ENCODE measurements at places on chromosomes 5 and 9. TPM values are rescaled to one million over a fixed set of nuclear protein-coding genes. Genes with fewer than 3 reads are reported as not detected.

Gene PCDHA12
- total RNA-seq = not detected

Gene GDNF
- total RNA-seq = 0.39 TPM

Gene AMBP
- total RNA-seq = not detected

Gene MRPL36
- 59.2 TPM for total RNA-seq

Gene PTAR1
- total RNA-seq = 65.7 TPM

Gene SGCD
- total RNA-seq = 1.6 TPM

Gene BNIP1
- total RNA-seq = 21.7 TPM

Gene RNF14
- 45.2 TPM for total RNA-seq

Gene DCTN3
- 76.8 TPM for total RNA-seq

Gene MCIDAS
- total RNA-seq = not detected

Gene CDH9
- total RNA-seq = not detected

Gene CMBL
- total RNA-seq = 10.3 TPM

Gene UGT3A1
- total RNA-seq = not detected

Gene FABP6
- total RNA-seq = not detected

Gene UNC5A
- under 0.01 TPM for total RNA-seq

Gene PCDHB8
- total RNA-seq = under 0.01 TPM

Gene GSN
- 186 TPM for total RNA-seq

Gene FRRS1L
- total RNA-seq = not detected

Gene KYAT1
- total RNA-seq = 9.8 TPM

Gene PCDHGA7
- 1.8 TPM for total RNA-seq

Gene GNA14
- 0.73 TPM for total RNA-seq

Gene ITGA2
- total RNA-seq = 31.7 TPM

Gene MRPL50
- 15.4 TPM for total RNA-seq

Gene PITX1
- 1.8 TPM for total RNA-seq

Gene MCC
- total RNA-seq = 29.1 TPM

Gene C1QTNF2
- under 0.01 TPM for total RNA-seq

Gene TNPO1
- 236 TPM for total RNA-seq

Gene SLC22A5
- total RNA-seq = 5.1 TPM

Gene ALG2
- total RNA-seq = 48.7 TPM

Gene VAV2
- total RNA-seq = 11.8 TPM

Gene PCDHB14
- total RNA-seq = 0.20 TPM

Gene PCDHAC1
- not detected for total RNA-seq

Gene BTNL8
- total RNA-seq = not detected

Gene TXNDC8
- not detected for total RNA-seq

Gene PIP5K1B
- total RNA-seq = not detected

Gene IFNA13
- not detected for total RNA-seq

Gene MIGA2
- total RNA-seq = 24.6 TPM
